Occipital lobe (tissue), 3 donors: ENCODE measurements at places on chromosomes 5 and 9. TPM values are rescaled to one million over a fixed set of nuclear protein-coding genes. Genes with fewer than 3 reads are reported as not detected.

- DNase-seq, result no peak
Observed at GRCh38 chr5:162641142-162641813, 573.7 kb downstream of the GABRG2 start.

DNA sequence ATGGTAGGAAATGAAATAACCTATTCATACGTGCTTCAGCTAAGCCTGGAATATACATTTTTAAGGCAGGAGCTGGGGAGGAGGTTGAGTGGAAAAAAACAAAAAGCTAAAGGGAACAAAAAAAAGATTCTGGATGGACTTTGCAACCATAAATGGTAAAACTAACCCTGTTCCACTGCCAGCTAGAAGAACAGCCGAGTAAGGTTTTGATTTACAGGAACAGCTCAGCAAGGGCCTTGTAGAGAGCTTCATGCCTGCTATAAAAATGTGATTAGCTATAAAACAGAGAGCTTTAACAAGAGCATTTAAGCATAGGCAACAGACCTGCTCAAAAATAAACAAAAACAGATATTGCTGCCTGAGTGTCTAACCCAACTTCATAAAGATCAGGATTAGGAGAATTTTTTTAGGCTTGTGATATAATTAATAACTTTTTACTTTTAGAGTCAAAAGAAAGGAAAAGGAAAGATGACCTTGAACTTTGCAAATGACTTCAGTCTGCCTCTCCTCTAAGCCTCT, 194.8 kb downstream of the FBXL7 start:
- no peak for DNase-seq

- DNase-seq, result no peak
Observed at GRCh38 chr5:132475497-132475882, 15.1 kb downstream of the IRF1 start.

DNA sequence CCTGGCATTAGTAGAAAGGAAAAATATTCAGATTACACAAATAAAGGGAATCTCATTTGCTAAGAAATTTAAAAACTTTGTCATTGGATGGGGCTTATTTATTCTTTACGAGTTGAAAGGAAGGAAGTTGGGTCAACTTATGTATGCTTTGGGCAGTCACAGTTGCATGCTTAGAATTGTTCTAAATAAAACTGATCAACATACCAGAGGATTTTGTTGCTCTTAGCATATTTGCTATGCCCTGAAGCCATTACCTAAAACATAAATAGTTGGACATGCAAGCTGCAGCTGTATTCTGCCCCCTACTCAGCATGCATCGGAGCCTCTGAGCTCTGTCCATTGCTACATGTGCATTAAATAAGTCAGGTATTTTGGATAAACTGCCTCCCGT, 172.7 kb upstream of the MEF2C start:
- DNase-seq, result no peak

TAF11L10 gene
- not detected for total RNA-seq

EXD3 gene
- 14.2 TPM for total RNA-seq
